ENCODE measurements at places on chromosomes 13 and 19.
A peak's percentile ranks its signal among the peaks of the same experiment; 100 is the strongest.

DNA sequence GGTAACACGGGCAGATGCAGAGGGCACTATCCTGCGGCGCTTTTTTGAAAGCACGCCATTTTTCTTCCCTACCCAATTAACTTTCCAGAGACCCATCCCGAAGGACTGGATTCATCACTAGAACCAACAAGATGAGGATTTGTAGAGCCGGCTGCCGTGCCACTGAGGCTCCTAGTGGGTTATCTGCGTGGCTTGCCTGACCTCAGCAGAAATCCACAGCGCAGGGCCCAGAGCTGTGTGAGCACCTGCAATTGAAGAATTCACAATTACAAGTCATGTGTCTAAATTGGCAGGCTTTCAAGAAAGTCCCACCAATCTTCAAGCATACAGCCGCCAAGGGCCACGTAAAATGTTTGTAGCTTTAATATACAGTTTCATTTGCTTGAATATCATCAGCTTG, 75.5 kb downstream of the ALOX5AP start:
- DNase-seq = no peak

DNA sequence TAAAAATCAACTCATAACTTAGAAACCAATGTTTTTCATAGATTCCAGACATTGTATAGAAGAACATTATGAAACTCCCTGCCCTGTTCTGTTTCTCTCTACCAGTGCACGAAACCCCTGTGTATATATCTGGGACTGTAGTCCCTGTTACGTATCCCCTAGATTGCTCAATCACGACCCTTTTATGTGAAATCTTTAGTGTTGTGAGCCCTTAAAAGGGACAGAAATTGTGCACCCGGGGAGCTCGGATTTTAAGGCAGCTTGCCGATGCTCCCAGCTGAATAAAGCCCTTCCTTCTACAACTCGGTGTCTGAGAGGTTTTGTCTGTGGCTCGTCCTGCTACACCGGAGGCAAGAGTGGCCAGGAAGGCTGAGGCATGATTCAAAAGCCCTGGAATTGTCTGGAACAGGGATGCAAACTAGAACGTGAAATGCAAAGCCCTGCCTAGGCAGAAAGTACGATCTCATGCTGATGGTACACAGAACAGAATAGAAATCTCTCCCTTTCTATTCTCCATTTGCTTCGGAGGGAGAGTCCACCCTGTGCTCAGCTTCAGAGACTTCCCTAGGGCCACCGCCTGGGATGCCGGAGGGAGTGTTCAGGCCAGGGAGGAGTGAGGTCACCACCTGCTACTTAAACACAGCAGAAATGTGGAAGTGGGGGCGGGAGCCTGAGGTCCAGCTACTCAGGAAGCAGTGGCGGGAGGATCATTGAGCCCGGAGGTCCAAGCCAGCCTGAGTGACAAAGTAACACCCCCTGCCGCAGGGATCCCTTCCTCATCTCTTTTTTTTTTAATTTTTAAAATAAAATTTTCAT, 758 bp upstream of the ZNF888 start:
- DNase-seq = peak; percentile 76

GRCh38 chr13:97250560-97250959, 28.4 kb downstream of the MBNL2 start:
- DNase-seq = no peak

DNA sequence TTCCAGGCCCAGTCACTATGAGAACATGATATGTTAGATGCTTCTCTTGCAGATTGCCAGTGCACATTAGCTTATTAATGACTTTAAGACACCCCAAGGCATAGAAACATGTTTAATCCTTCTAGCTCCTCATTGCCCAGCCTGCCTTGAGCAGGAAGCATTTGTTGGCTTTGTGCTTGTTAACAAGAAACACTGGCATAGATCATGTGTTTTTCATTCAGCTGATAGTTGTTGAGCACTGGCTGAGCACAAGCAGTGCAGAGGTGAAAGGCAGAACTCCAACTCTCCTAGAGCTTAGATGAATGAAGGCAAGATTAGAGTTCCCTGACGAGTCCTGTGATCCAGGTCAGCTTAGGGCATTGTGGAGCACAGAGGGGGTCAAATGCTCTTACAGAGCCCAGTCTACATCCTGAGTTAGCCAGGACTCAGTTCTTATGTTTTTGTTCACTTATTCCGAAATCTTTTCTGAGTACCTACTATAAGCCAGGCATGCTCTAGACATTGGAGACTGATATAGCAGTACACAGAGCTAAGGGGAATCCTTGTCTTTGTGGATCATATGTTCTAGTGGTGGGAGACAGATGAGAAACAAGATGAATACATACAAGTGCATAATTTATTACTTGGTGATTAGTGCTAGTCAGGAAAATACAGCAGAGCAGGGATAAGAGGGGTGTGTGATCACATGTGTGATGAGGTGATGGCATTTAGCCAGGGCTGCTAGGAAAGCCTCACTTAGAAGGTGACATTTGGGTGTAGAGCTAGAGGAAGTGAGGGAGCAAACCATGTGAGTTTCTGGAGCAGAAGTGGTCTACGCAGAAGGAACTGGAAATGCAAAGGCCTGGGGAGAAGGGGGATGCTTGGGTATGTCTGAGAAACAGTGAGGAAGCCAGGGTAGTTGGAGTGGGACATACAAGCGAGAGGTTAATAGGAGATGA, 101.2 kb downstream of the WASF3 start:
- DNase-seq = no peak

GRCh38 chr19:39194832-39195542, 1.8 kb upstream of the NCCRP1 start:
- DNase-seq = no peak

DNA sequence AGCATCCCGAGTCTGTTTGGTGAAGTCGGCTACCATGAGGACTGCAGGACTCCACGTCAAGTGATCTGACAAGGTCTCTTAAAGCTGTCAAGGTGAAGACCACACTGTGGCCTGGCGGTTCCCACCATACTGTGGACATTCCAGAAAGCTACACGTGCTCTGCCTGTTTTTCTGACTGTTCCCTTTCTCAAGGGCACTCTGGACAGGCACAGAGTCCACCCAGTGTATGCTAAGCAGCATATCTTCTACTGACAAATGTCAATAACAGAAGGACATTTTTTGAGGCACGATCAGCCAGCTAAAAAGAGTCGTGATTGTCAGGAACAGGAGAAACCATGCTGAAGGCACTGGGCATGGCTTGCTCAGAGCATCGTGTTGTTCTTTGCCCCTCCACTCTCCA, 12.8 kb upstream of the WASF3 start:
- no peak for DNase-seq

DNA sequence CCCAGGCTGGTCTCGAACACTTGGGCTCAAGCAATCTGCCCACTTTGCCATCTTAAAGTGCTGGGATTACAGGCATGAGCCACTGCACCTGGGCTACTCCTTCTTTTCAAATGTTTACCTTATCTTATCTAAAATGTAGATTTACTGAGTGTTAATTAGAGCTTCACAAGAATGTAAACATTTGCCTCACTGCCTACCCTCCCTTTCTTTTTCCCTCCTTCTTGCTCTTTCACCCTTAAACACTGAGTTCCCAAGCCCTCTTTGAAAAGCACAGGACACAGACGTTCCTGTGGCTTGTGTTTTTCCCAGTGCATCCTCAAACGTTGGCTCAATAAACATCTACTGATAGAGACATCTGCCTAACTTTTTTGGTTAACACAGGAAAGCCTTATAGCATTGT, 32.7 kb upstream of the CYSLTR2 start:
- no peak for DNase-seq

- DNase-seq = no peak
These were observed 15.6 kb downstream of the SCGB2B2 start for GRCh38 chr19:34661357-34661756.

DNA sequence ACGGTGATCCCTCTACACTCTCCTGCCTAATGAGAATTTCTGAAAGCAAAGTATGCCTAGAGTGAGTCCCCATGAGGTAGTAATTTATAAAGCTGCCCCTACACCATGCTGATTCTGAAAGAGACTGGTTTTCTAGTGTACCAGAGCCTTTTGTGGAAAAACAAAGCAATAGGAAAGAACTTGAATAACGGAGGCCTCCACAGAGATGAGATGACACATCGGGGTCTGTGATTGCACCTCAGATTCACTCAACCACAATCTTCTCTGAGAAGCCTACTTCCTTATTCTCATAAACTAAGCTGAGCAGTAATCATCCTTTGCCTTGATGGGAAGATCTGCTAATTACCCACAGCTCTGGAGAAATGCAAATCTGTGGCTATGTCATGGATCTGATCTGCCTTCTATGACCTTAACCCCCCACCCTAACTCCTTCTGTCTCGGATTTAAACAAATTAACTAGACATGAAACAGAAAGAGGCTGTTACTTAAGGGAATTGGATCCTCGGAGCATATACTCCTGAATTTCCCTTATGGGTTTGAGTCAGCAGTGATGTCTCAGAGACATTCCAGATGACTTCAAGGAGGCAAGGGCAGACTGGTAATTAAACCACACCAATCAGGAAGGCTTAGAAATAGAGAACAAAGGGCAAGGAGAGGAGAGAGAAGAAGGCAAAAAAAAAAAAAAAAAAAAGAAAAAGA, 128.0 kb downstream of the DCT start:
- no peak for DNase-seq

- no peak for DNase-seq
These were observed 17.7 kb downstream of the TMEM272 start for GRCh38 chr13:51827254-51827653.
